ENCODE measurements at places on chromosomes 13 and 19.

GRCh38 chr13:48304143-48304876 lies 759 bp downstream of the RB1 start:
- DNase-seq, result peak; percentile 24

DNA sequence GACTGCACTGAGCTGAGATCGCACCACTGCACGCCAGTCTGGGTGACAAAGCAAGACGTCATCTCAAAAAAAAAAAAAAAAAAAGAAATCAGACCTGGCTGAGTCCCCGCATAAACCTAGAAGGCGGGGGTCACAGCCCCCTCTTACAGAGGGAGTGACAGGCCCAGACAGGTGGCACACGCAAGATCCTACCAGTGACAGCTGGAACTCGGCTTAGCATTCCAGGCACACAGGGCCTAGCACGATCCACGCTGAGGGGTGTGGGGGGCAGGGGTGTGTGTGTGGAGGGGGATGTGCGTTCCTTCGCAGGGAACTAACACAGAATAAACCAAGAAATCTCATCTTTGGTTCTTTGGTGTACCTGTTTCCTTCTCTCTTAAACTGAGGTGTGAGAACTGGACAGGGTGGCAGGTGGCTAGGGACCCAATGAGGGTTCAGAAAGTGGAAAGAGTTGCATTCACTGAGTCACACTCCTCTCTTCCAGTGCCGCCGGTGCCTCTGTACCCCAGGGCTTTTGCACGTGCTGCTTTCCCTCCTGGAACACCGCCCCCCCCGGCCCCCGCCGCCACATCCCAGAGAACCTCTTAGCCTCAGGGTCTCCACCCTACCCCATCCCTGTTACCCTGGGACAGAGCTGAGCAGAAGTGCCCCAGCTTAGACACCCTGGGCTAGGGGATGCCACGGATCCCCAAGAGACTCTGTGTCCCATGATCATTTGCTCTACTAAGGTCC lies 5.0 kb downstream of the SGTA start:
- DNase-seq, result no peak

- peak; percentile 55 for DNase-seq
Measured at GRCh38 chr19:52536448-52536800, 9.0 kb downstream of the ZNF808 start.

DNA sequence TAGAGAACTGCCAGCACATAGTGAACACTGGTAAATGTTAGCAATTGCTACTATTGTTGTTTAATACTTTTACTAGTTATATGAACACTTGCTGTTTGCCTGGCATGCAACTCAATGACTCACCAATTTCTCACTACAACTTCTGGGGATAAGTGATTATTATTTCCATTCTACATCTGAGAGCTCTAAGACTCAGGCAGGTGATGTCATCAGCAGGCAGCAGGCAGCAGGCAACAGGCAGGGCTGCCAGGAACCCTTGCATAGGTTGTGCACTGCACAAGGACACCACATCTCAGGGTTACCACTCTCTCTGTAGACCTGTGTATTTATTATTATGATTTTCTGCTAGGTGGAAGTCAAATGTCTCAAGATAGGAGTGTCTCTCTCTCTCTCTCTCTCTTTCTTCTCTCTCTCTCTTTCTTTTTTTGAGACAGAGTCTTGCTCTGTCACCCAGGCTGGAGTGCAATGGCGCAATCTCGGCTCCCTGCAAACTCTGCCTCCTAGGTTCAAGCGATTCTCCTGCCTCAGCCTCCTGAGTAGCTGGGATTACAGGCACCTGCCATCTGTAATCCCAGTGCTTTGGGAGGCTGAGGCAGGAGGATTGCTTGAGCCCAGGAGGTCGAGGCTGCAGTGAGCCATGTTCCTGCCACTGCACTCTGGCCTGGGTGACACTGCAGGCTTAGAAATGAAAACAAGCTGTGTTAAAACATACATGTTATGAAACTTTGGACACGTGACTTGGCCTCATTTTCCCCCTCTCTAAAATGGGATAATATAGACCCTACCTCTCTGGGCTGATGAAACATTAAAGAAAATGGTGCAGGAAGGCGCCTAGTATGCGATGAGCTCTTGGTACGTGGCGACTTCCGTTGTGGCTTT lies 22.7 kb downstream of the HPN start:
- no peak for DNase-seq

DNA sequence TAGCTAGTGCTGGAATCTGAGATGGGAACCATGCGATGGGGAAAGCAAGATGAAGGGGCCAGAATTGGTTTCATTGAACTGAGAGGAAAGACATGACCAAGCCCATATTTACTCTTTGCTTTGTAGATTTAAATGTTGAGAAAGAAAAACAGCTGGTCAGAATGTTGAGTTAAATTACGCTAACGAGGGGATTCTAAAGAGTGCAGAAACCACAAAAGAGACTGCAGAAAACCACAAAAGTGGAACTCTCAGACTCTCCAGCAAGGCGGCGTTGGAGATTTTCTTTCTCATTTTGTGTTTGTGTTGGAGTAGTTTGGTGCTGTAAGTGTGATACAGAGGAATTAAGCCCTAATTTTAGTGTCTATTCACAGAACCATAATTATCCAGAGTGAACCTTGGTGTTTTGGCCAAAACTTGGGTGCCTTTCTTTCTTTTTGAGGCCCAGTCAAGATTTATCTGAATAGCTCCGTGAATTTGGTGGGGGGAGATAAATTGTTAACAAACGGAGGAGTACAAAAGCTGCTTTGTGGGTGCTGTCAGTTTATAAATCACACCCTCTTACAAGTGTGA lies 26.3 kb downstream of the SAE1 start:
- no peak for DNase-seq

GRCh38 chr13:30648522-30649012 lies 30.8 kb downstream of the USPL1 start:
- DNase-seq, result no peak

- no peak for DNase-seq
Measured at GRCh38 chr13:43150369-43151207, 127.2 kb downstream of the DNAJC15 start.

GRCh38 chr19:58009666-58010301 lies 7.2 kb upstream of the ZNF606 start:
- peak; percentile 29 for DNase-seq

DNA sequence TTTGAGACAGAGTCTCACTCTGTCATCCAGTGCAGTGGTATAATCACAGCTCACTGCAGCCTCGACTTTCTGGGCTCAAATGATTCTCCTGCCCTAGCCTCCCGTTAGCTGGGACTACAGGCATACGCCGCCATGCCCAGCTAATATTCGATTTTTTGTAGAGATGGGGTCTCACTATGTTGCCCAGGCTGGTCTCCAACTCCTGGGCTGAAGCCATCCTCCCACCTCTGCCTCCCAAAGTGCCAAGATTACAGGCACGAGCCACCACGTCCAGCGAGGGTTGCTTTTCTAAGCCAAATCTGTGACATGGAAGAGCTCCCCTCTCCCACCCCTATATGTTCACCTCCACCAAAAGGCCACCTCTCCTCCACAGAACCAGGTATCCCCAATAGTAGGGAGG lies 10.9 kb upstream of the ATF5 start:
- no peak for DNase-seq

- peak; percentile 86 for DNase-seq
Measured at GRCh38 chr19:41351339-41352245, 2.1 kb downstream of the TGFB1 start.

GRCh38 chr19:19101540-19101939 lies 36.7 kb downstream of the TMEM161A start:
- DNase-seq, result no peak

DNA sequence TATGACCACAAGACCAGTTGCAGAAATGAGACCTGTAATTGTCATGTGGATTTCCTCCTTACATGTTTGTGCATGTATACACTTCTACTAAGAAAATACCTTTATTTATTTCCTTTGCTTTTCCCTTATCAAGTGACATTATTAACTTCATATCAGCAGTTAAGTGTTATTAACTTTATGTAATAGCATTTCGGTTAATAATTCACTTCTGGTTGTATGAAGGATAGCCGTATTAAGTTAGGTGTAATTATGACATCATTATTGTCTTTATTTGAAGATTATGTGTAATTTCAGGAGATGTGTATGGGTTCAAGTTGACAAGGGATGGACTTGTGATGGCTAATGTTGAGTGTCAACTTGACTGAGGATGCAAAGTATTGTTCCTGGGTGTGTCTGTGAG lies 881.2 kb upstream of the ATXN8OS start:
- DNase-seq, result no peak

GRCh38 chr13:27131906-27132305 lies 39.7 kb downstream of the USP12 start:
- no peak for DNase-seq

DNA sequence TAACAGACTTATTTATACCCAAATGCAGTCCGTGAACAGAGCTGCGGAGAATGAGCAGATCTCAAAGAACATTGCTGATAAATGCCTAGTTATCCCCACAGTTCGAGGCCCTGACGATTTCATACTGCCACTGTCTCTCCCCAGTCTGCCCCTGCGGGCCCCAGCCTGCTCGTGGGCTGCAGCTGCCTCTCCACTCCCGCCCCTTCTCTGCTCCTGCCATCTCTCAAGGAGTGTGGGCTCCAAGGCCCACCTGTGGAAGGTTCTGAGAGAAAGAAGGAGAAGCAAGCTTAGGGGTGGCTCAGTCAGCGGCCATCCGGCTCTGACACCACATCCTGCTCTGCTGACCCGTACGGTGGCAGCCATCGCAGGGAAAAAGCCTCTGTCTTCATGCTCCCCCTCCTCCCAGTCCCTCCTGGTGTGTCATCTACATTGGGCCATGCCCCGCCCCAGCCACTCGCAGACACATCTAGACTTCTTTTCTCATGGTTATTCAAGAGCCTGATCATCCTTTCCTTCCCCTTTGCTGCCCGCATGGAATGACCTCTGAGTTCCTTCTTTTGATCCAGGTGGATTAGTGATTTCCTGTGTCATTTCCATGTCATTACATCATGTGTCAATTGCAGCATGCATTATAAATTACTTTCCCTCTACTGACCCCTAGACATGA lies 52.0 kb downstream of the EPS15L1 start:
- no peak for DNase-seq

- no peak for DNase-seq
Measured at GRCh38 chr13:28494778-28495537, at the start of gene FLT1. TSS of gene FLT1 (minus strand) at chr13:28495128. CDS start at chr13:28494843, 285 bp downstream.

DNA sequence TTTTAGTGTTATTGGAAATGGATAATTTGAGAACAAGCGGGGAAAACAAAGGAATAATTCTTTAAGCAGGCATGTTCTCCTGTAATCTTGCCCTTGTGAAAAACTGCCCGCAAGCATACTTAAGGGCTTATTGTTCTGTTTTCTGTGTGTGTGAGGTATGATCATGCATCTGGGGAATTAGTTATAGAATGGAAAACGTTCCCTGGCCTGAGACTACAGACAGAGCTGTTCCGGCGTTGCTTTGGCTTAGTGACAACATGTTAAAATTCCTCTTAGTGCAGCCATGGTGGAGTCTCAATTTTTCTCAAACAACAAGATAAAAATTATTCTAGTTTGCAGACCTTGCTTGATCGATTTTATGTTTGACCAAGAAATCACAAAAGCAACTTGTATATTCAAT lies 560.2 kb upstream of the SPRY2 start:
- DNase-seq, result no peak

- no peak for DNase-seq
Measured at GRCh38 chr13:49113526-49114286, 106.4 kb upstream of the MLNR start.

DNA sequence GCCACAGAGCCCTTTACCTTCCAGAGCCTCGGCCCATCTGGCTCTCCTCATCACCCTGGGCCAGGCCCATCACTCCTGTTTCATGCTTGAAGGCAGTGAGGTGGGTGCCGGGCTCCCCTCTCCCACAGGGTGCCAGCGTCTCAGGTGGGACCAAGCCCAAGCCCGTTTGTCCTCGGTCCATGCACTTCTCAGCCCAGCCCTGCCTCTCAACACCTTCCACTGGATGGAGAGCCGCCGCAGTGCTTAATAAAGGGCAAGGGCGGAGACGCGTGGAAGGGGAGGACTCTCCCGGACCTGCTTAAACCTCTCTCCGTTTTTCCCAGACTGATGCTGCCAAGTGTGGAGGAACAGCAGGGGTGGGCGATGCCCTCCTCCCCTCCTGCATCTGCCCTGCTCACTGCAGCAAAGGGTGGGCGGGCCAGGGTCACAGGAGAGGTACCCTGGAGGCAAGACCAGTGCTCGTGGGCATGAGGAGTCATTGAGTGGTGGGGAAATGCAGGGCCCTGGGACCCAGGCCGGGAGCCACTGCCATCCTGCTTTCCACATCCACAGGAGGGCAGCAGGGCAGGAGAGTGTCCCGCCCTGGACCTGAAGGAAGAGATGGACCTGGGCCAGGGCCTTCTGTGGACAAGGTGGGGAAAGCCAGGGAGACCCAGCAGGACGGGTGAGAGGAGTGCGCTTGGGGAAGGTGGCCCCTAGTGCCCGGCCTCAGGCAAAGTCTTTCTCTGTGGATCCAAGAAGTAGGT lies 9.7 kb upstream of the ATP11A start:
- peak; percentile 12 for DNase-seq

- no peak for DNase-seq
Measured at GRCh38 chr13:65787082-65787481, 1443.1 kb downstream of the PCDH9 start.

GRCh38 chr13:29480893-29481525 lies 114.5 kb downstream of the SLC7A1 start:
- DNase-seq, result no peak

- DNase-seq, result no peak
Measured at GRCh38 chr19:37313335-37313627, 57.6 kb upstream of the ZNF527 start.

- no peak for DNase-seq
Measured at GRCh38 chr19:2079076-2079864, 16.9 kb downstream of the MOB3A start.

- no peak for DNase-seq
Measured at GRCh38 chr13:90171649-90172048, 1175.8 kb upstream of the MIR17HG start.

DNA sequence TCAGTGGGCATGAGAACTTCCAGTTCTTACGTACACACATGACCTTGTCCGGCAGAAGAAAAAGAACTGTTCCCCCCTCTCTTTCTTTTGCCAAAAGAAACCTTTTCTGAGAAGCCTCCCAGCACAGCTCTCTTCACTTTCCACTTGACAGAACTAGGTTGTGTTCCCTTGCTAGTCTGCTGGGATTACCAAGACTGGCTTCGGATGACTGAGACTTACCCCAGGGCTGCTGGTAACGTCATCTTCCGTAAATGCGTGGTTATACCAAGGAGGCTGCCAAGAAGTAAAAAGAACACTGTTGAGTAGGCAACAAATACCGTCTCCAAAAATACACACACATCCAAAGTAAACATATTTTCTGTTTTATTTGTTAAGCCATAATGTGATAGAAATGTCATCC lies 908.2 kb downstream of the EFNB2 start:
- DNase-seq, result no peak

DNA sequence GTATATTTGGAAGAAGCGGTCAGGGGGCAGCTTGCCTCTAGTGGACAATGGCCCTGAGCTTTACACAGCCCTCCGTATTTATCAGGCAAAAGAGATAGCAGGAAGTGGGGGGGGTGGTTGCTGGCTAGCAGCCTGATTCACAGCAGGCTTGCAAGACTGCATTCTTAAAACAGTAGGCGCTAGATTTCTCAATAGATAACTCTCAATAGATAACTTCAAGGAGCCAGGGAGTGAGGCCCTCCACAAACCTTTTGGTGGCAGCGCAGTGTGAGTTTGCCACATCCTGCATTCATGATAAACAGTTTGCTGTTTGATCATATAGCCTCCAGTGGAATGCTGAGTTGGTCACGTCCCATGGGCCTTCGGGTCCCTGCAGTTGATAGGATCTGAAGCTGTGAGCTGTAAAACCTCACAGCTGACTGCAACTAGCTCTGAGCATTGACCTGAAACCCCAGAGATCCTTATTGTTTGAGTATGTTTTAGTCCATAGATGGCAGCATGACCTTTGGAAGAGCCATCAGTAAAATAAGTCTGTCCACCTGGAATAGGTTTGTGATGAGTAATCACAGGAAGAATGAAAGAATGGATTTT lies 12.2 kb downstream of the FPR3 start:
- no peak for DNase-seq

- no peak for DNase-seq
Measured at GRCh38 chr19:9566729-9567128, 17.6 kb downstream of the ZNF121 start.
